ENCODE measurements at places on chromosomes 5 and 9.
A peak's percentile ranks its signal among the peaks of the same experiment; 100 is the strongest.

DNA sequence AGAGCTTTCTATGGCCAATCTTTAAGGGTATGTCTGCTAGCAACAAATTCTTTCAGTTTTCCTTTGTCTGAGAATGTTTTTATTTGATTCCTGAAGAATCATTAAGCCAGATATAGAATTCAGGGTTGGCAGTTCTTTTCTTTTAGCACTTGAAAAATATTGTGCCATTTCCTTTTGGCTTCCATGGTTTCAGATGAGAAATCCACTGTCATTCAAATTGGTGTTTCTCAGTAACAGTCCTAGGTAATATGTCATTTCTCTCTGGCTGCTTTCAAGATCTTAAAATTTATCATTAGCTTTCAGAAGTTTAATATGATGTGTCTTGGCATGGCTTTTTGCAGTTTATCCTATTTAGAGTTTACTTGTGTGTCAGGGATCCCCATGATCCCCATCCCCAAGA, 67.7 kb downstream of the TEX10 start:
- DNase-seq: no peak

DNA sequence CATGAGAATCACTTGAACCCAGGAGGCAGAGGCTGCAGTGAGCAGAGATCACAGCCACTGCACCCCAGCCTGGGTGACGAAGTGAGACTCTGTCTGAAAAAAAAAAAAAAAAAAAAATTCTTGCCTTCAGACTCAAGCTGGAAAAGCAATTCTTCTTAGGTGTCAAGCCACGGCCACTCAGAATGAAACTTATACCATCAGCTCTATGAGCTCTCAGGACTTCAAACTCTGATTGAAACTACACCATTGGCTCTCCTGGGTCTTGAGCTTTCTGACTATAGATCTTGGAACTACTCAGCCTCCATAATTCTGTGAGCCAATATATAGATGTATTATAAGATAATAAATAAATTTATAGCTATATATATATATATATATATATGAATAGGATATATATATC, 12.9 kb upstream of the FGF10 start:
- no peak for DNase-seq

GRCh38 chr5:12876541-12877298, 972.5 kb upstream of the CTNND2 start:
- no peak for DNase-seq

DNA sequence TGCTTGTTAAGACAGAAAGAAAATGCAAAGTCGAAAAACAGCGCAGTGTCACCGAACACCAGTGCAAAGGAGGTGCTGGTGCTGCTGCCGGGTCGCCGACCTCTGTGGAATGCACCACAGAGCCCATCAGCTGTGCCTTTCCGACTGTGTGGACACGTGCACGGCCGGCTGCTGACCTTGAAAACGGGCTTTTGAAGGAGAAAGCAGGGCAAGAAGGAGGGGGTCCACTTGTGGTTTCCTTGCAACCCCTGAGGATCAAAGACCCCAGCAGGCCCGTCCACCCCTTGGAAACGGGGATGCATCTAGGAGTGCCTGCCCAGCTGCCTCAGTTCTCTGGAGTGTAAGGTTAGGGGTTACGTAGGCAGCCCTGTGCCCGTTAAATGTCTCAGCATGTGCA, 6.2 kb upstream of the OLFM1 start:
- DNase-seq: no peak

GRCh38 chr5:140292212-140293036, 10.5 kb downstream of the PFDN1 start:
- no peak for DNase-seq

- no peak for DNase-seq
Observed at GRCh38 chr9:120688758-120689157, 25.5 kb downstream of the MEGF9 start.

- DNase-seq: no peak
Observed at GRCh38 chr9:109914280-109915027, 134.5 kb downstream of the PALM2AKAP2 start.

- peak; percentile 66 for DNase-seq
Observed at GRCh38 chr9:97983589-97984187, 547 bp downstream of the ANP32B start.

- no peak for DNase-seq
Observed at GRCh38 chr5:177605078-177605477, 5.1 kb downstream of the B4GALT7 start.

DNA sequence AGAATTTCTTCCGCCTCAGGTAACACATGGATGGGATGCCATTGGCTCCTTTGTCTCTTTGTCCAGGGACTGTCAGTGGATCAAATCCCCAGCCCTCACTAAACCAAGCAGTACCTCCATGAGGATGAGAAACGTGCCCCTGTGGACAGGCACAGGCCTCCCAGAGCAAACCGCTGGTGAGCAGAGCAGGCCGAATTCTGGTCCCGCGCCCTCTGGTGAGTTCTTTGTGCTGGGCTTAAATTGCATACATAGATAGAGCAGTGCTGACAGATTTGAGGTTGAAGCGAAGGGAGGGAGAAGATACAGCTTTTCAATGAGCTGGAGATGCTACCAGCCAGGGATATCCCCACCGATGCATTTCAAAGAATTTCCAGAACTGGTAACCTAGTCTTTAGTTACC, 143.8 kb downstream of the HSD17B3 start:
- DNase-seq: no peak

DNA sequence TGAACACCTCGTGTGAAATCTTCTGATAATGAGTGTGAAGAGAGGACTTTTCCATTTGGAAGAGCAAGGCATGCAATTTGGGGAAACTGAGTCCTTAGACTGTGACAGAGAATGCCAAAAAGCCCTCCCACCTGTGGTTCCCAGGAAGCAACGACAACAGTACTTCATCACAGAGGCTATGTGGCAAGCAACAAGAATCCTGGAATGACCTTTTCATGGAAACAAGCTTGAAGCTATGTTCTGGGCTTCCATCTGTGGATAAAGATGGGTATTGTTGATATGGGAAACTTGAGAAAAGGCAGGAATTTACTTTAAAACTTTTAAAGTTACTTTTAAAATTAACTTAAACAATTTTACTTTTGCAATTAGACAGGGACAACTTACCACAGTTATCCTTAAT, 131.2 kb upstream of the ANKH start:
- DNase-seq: no peak

DNA sequence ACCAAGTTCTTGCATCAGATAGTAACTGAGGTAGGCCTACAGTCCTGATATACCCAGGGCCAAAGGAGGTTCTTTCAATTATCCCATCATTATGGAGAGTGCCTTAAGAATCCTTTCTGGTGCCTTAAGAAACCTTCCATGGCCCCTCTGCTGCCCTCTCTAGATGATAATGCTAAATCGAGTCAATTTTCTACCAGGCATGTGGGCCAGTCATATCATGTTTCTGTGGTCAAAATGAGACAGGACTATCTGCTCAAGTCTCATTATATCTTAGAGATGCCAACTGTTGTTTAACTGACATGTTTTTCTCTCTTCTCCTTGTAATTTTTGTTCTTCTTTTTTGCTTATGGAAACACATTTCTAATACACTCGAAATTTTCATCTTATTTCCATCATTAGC, 127.6 kb downstream of the EDIL3 start:
- DNase-seq: no peak

- DNase-seq: no peak
Observed at GRCh38 chr9:34252016-34252415, 73.2 kb downstream of the UBAP1 start.

DNA sequence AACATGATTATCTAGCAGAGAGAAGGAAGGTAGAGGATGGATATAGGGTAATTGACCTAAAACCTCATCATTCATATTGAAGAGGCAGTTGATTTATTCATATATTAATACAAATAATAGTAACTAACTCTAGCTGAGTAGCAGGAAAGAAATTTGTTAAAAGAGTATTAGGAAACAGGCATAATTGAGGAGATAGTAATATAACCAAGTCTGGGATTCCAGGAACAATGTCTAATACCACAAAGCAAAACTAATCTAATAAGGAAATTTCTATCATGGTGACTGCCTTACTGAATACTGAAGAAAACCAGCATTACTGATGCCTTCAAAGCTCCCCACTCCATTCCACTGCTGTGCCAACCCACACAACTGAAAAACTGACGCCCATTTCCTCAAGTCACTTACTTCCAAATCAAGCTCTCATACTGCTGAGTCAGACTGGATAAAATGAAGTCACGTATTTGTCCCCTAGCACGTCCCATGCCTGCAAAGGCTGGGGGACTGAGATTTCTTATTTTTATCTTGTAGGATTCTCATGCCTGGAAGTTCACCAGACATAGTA, 153.9 kb downstream of the SMC2 start:
- DNase-seq: no peak

GRCh38 chr5:72649449-72649848, 142.2 kb upstream of the ZNF366 start:
- no peak for DNase-seq

DNA sequence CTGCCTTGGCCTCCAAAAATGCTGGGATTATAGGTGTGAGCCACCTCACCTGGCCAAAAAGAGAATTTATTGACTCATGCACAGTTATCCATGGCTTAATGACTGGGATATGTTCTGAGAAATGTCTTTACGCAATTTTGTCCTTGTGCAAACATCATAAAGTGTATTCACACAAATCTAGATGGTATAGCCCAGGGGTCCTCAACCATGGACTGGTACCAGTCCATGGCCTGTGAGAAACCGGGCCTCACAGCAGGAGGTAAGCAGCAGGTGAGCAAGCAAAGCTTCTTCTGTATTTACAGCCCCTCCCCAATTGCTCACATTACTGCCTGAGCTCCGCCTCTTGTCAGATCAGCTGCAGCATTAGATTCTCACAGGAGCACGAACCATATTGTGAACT, 12.4 kb upstream of the SIL1 start:
- no peak for DNase-seq

GRCh38 chr5:96023518-96023917, 61.9 kb upstream of the ELL2 start:
- DNase-seq: no peak

DNA sequence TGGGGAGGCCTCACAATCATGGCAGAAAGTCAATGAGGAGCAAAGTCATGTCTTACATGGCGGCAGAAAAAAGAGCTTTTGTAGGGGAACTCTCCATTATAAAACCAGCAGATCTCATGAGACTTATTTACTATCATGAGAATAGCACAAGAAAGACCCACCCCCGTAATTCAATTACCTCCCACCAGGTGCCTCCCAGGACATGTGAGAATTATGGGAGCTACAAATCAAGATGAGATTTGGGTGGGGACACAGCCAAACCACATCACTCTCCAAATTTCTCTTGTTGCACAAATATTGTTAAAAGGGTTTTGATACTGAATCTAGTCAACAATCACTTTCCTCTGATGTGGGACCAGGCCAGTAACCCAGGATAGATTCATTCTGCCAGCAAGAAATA, 1176.1 kb downstream of the CDH9 start:
- DNase-seq: no peak

DNA sequence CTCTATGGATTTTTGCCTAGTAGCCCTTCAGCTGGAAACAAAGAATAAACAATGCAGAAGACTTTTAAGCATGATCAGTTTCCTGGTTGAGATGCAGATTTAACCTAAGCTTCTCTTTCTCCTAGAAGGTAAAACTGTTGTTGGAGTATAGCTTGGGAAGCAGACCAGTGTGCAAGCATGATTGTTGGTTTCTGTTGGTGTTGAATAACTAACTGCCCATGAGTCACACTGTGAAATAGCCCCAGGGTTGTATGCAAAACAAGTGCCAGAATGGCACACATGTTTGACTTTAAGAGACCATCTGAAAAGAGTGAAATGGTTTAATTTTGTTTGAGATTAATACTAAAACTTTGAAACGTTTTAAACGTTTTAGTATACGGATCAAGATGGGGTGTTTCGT, 227.1 kb downstream of the ARHGEF28 start:
- DNase-seq: no peak

GRCh38 chr5:55498457-55498856, 36.3 kb downstream of the PLPP1 start:
- DNase-seq: no peak

DNA sequence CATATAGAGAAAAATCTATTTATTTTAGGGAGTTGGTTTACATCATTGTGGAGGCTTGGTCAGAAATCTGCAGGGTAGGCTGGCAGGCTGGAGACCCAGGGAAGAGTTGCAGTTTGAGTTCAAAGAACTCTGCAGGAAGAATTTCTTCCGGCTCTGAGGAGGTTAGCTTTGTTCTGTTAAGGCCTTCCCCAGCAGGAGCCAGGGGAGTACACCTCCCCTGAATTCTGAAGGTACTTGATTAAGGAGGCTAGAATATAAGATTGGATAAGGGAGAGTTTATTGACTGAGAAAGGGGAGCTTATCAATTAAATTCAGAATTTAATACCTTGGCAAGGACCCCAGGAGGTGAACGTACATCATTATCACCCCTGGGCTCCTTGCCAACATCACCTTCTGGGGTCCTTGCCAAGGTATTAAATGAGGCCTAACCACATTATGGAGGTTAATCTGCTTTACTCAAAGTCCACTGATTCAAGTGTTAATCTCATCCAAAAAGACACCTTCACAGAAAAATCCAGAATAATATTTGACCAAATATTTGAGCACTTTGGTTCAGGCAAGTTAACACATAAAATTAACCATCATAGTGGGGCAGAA, 351.7 kb downstream of the CWC27 start:
- no peak for DNase-seq

DNA sequence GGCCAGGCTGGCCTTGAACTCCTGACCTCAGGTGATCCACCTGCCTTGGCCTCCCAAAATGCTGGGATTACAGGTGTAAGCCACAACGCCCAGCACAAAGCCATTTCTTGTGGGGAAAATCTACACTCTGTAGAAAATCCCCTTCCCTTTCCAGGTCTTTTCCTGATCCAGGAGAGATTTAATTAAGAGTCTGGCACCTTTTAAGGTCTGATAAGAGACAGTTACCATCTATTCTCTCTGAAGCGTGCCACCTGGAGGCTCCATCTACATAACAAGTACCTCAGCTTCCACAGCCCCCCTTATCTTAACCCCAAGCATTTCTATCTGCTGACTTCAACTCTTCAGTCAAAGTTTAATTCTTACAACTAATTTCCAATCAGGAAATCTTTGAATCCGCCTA, 71.4 kb upstream of the CDK20 start:
- DNase-seq: no peak
